ENCODE measurements at places on chromosomes 3 and 15.

- no peak for DNase-seq
These were observed 386.5 kb upstream of the TPM1 start for GRCh38 chr15:62656071-62656470.

DNA sequence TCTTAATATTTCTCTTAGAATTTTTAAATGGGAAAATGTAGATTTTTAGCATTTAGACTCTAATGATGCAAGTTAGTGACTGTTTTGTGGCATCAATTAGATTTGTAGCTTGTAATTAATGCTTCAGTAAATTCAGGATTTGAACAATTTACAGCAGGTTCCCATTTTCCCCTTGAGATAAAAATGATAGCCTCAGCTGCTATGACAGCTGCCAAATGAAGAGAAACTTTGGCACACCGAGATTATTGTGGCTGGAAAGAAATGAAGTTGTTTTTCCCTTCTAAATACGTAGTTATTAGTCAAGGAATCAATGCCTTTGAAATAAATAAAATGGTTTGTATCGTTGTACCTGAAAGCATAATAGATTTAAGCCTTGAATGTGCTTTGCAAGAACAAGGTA is 206.4 kb upstream of the P2RY1 start:
- no peak for DNase-seq

GRCh38 chr3:137771401-137772213 is 7.5 kb downstream of the SOX14 start:
- DNase-seq: no peak

- no peak for DNase-seq
These were observed 199.8 kb upstream of the ALCAM start for GRCh38 chr3:105166893-105167292.

- no peak for DNase-seq
These were observed 22.0 kb upstream of the COL6A5 start for GRCh38 chr3:130323503-130323902.

- no peak for DNase-seq
These were observed 894.6 kb downstream of the PLOD2 start for GRCh38 chr3:145266368-145266767.

- DNase-seq: no peak
These were observed 200.6 kb downstream of the XXYLT1 start for GRCh38 chr3:195070336-195070735.

GRCh38 chr15:81506071-81506470 is 132.1 kb upstream of the TMC3 start:
- no peak for DNase-seq

- no peak for DNase-seq
These were observed 138.7 kb downstream of the STT3B start for GRCh38 chr3:31671451-31671850.

- DNase-seq: peak; percentile 71
These were observed 184.9 kb upstream of the LPP start for GRCh38 chr3:187968883-187969580.

- no peak for DNase-seq
These were observed 8.2 kb upstream of the TM6SF1 start for GRCh38 chr15:83099290-83099689.

- no peak for DNase-seq
These were observed 4.1 kb upstream of the CHST14 start for GRCh38 chr15:40466426-40467260.
